ENCODE measurements at places on chromosomes 11 and 22.

- no peak for DNase-seq
Measured at GRCh38 chr11:73980001-73980961, 2.4 kb downstream of the UCP2 start.

DNA sequence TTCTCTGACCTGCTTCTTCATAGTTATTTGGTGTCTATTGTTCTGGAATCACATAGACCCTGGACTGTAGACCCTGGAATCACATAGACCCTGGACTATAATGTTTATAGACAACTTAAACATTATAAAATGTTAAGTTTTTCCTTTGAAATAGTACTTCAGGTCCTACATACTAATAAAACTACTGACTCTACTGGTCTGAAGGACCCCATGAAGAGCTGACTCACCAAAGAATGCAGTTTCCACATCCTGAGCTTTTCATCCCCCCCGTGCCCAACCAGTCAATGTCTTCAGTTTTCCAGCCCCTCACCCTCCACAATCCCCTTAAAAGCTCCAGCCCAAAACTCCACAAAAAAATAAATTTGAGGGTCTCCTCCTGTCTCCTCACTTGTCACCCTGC lies 6.6 kb upstream of the PLEKHA7 start:
- DNase-seq, result no peak

DNA sequence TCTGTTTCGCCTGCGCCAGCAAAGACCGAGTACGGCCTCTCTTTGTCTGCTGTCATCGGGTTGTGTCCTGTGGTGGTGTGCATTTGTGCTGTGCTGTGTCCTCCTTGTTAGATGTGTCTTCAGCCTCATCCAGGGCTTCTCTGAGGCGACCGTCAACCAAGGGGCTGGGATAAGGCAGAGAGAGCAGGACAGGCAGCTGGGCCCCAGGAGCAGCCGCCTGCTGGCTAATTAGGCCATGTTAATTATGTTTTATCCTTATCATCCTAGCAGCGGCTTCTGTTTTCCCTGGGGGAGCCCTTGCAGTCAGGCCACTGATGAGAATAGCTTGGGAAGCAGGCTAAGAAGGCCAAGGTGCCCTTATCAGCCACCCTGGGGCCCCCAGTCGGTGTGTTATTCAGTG lies 40.7 kb upstream of the TTC12 start:
- no peak for DNase-seq

DNA sequence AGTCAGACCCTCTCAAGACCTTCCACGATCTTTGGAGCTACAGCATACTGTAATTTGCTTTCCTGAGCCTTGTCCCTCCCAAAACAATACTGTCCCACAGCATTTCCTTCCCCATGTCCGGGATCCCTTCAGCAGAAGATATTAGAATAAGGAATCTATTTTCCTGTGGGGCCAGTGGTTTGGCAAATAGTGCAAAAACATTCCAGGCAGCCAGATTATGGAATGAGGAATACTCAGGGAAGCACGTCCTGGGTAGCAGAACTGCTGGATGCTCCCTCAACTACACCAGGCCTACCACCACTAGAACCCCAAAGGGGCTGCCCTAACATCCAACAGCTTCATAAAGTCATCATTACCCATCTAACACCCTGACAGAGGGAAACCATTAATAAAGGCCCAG lies 61.5 kb downstream of the AAMDC start:
- no peak for DNase-seq

- no peak for DNase-seq
Measured at GRCh38 chr11:2690596-2691354, 9.0 kb downstream of the KCNQ1OT1 start.

- DNase-seq, result no peak
Measured at GRCh38 chr11:110148775-110149744, 55.9 kb downstream of the ZC3H12C start.

GRCh38 chr22:45503816-45504372 lies 1.2 kb downstream of the FBLN1 start:
- DNase-seq, result peak; percentile 50

- DNase-seq, result no peak
Measured at GRCh38 chr22:49660794-49661781, 166.6 kb downstream of the BRD1 start.

GRCh38 chr22:29202212-29203192 lies 3.2 kb upstream of the EMID1 start:
- DNase-seq, result peak; percentile 40

DNA sequence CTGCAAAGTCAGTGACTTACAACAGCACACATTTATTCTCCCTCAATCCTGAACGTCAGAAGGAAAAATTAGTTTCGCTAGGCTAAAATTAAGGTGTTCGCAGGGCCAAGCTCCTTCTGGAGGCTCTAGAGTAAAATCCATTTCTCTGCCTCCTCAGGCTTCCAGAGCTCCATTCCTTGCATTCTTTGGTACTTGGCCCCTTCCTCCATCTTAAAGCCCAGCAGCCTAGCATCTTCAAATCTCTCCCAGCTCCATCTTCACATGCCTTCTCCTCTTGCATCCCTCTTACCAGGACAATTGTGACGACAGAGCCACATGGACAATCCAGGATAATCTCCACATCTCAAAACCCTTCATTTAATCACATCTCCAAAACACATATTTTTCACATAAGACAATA lies 165.0 kb downstream of the GRIA4 start:
- DNase-seq, result no peak

DNA sequence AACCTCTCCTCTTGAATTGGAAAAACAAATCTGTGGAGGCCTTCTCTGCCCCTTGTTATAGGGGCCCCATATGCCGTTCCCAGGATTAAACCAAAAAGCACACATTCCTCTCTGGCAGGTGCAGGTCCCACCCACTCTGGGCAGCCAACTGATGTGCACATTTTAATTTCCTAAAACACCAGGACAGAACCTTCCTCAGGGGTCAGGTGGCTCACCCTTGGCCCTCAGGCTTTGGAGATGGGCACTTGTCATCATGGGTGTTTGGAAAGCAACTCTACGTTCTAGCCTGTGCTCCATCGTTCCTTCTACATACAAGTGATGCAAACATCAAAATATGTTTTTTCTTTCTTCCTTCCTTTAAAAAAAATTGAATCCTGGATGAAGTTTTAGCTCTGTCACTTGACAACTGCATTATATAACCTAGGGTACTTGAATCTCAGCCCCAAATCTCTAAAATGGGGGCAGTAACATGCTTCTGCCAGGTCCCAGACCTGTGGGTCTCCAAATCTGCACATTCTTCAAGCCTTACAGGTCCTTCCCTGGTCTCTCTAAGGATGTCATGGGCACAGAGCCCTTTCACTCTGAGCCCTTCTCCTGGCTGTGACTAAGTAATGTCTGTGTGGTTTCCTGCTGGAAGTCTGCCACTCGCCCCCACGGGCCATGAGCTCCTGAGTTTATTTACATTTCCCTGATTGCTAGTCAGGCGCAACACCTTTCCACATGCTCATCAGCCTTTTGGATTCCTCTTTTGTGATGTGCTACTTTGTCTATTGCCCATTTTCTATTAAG lies 43.8 kb downstream of the KCNQ1OT1 start:
- DNase-seq, result no peak

GRCh38 chr11:47261291-47261800 lies 3.5 kb downstream of the NR1H3 start:
- peak; percentile 75 for DNase-seq

DNA sequence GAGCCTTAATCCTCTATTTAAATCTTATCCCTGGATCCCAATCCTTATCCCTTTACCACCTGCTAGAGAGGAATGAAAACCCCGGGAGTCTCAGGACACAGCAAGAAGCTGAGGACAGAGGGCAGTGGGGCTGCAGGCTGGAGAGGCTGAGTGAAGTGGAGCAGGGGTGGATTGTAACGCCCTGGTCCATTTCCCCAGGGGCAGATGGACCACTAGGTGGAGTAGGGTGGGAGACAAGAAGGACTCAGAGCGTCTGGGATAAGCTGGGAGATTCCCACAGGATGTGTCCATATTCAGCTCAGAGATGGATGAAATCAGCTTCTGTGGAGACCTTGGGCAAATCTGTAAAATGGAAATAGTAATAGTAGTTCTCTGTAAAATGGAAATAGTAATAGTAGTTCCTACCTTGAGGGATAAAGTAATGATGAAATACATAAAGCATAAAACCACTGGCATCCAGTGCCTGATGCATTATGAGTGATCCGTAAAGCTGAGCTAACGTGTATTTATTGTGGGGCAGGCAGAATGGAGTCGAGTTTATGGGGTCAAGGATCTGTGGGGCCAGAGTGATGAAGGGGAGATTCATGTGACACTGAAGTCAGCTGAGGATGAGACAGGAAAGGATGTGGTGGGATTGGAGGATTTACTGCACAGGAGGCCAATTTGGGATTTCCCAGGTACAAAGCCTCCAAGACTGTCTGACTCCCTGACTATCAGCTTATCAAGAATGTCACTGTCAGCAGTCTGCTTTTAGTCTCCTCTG lies 1.9 kb upstream of the ROBO4 start:
- peak; percentile 84 for DNase-seq

GRCh38 chr11:7514099-7514591 lies 346 bp downstream of the PPFIBP2 start:
- no peak for DNase-seq

DNA sequence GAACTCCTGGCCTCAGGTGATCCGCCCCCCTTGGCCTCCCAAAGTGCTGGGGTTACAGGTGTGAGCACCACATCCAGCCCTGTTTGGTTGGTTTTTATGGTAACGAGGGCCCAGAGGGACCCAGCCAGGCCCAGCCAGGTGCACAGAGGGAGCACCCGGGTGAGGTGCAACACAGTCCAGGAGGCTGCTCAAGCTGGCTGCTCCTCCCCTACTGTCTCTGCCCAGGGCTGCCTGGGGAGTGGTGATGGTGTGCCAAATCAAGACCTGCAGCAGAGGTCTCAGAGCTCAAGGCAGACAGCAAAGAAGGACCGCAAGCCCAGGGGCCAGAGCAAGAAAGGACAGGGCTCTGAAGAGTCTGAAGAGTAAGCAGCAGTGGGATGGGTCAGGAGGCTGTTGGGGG lies 1.4 kb downstream of the TSGA10IP start:
- no peak for DNase-seq

GRCh38 chr11:77375107-77375506 lies 73.6 kb upstream of the GDPD4 start:
- no peak for DNase-seq

GRCh38 chr11:130089674-130090073 lies 20.0 kb downstream of the APLP2 start:
- DNase-seq, result no peak

DNA sequence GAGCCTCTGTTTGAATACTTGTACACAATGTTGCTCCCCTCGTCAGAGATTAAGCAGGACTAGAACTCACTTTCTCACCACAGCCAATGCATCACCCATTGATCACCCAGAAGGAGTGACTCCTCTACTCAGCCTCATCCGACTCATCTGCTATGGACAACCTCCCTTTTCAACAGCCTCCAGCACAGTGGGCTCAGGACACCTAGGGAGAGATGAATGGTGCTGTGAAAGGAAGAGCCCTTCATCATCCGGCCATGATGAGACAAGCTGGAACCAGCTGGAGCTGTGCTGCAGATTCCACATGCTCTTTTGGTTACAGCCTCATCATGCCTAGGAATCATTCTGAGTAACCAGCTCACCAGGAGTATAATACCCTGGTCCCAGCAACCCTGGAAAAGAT lies 15.5 kb downstream of the C11orf91 start:
- DNase-seq, result no peak

GRCh38 chr22:19111140-19111539 lies 11.1 kb downstream of the DGCR2 start:
- DNase-seq, result no peak

GRCh38 chr22:20389288-20389687 lies 4.7 kb upstream of the ZNF74 start:
- no peak for DNase-seq

- DNase-seq, result no peak
Measured at GRCh38 chr11:120184371-120184945, 26.4 kb upstream of the OAF start.

DNA sequence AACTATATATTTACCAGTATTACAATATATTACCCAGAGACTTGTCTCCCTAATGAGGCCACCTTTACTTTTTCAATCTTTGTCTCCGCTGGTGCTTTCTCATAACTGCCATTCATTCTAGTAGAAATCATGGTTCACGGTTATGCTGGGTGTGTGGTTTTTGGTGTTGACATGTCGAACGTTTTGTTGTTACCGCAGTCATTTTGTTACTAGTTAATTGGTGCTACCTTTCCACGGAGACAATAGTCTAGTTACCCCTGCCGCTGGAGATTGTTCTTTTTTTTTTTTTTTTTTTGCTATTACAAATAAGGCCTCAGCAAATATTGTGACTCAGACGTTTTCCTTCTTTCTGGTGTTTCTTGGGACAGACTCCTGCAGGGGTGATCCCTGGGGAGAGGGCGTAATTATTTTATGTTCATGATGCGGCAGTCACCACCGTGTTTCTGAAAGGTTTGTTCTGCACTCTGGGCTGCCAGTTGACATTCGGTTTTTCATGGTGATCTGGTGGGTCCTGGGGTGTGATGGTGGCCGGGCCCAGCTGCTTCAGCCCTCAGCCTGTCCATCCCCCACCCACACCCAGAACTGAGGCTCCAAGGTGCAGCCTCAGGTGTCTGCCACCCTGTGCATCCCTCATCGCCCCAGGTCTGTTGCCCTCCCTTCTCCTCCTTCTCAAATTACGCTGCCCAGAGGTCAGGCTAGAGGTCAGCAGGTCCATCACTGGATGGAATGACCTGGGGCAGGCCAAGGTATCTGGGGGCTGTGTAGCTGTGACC lies 28.6 kb downstream of the LRP5 start:
- DNase-seq, result no peak

DNA sequence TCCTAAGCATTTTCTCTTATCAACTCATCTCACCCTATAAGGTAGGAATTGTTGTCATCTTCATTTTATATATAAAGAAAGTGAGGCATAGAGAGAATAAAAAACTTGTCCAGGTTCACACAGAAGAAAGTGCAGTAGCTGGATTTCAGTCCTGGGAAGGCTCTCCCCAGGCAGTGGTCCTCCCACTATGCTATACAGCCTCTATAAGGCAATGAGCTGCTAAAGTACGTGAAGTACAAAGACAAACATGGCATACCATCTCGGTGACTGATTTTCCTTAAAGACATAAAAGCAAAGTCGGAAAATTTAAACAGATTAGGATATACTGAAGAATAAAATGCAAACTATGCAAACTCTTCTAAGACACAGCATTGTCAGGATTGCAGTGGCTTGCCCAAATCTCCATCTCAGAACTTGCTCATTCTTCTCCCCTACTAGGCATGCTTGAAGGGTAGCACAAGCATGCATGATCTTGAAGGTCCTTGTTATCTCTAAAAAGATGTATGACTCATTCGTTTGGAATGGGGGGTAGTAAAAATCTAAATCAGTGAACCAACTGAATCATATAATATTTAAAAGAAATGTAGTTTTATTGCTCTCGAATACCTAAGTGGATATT lies 97.8 kb upstream of the CSNK2A3 start:
- no peak for DNase-seq

DNA sequence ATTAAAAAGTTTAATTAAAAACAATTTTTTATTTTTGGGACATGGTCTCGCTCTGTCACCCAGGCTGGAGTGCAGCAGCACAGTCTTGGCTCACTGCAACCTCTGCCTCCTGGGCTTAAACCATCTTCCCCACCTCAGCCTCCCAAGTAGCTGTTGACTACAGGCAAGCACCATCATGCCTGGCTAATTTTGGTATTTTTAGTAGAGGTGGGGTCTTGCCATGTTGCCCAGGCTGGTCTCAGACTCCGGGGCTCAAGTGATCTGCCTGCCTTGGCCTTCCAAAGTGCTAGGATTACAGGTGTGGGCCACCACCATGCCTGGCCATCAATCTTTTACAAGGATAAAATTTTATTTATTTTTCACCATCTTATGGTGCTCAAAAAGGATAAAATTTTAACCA lies 43.3 kb upstream of the PHOX2A start:
- no peak for DNase-seq

All from WERI-Rb-1 (cell line).